GM23248 (cell line): ENCODE measurements at places on chromosomes 11 and 22.
A peak's percentile ranks its signal among the peaks of the same experiment; 100 is the strongest.

DNA sequence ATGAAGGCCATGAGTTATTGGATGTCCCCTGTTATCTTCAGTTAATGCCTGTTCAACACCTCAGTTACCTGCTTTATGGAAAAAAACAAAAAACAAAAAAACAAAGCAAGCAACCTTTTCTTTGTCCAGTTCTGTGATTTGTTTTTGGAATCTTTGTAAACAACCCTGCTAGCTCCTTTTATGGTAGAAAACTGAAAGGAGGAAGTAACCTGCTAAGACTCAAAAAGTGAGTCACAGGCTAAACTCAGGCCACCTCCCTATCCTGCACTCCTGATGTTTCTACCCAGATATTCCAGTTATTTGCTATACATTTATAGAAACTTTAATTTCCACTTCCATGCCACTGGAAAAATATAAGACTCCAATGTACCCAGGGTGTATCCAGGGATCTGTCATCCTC is 20.6 kb upstream of the TLCD5 start:
- H3K4me1 ChIP-seq, result peaks cover 16% of the 10 kb centered on the region; the same call in 1 of the 2 replicates
- H3K27ac ChIP-seq, result no peak overlapping the region
- no peaks in the 10 kb centered on the region for H3K36me3 ChIP-seq
- no peak overlapping the region for H3K4me3 ChIP-seq
- peak; percentile 49 for DNase-seq
- H3K27me3 ChIP-seq, result no peaks in the 10 kb centered on the region

DNA sequence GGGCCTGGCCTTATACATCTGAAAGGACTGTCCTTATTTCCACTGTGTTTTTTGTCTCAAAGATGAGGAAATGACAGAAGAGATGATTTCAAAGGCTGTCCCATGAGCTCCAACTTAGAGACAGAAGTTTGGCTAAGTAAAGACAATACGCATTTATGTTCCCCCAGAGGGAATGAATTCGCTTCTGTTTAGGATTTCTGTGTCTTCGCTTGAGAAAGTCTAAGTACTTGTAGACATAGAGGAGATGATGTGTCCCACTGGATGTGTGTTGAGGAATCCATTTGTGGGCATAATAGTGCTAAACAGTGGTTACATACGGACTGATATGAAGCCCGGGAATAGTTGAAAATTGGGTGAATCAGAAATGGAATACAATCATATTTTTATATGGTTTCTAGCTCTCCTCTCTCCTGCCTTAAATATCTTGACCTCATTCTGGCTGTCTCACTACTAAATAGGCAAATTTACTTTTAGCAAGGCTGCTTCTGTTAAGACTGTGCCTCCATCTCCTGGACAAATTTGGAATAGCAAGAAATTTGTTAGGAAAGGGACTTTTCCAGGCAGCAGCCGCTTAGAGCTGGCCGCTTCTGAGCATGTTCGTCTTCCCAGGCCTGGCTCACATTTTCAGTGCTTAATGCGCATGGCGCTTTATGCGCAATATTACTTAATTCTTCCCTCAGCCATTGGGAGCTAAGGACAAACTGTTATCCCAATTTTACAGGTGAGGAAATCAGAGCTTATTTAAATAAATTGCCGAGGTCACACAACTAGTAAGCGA is 1.9 kb upstream of the PEX26 start:
- peak overlapping the region; percentile 85 for H3K4me3 ChIP-seq
- H3K27me3 ChIP-seq, result no peaks in the 10 kb centered on the region
- peaks cover 16% of the 10 kb centered on the region for H3K4me1 ChIP-seq

- DNase-seq, result no peak
- peaks cover 5% of the 10 kb centered on the region for H3K4me1 ChIP-seq
- H3K4me3 ChIP-seq, result no peak overlapping the region
- no peak overlapping the region for H3K27ac ChIP-seq
- H3K36me3 ChIP-seq, result no peaks in the 10 kb centered on the region
Observed at GRCh38 chr11:119504371-119504770, 81.4 kb upstream of the THY1 start.

- no peaks in the 10 kb centered on the region for H3K36me3 ChIP-seq
- no peaks in the 10 kb centered on the region for H3K27me3 ChIP-seq
- no peak overlapping the region for H3K4me3 ChIP-seq
- DNase-seq, result no peak
Observed at GRCh38 chr11:3129181-3129590, 35.9 kb downstream of the OSBPL5 start.

DNA sequence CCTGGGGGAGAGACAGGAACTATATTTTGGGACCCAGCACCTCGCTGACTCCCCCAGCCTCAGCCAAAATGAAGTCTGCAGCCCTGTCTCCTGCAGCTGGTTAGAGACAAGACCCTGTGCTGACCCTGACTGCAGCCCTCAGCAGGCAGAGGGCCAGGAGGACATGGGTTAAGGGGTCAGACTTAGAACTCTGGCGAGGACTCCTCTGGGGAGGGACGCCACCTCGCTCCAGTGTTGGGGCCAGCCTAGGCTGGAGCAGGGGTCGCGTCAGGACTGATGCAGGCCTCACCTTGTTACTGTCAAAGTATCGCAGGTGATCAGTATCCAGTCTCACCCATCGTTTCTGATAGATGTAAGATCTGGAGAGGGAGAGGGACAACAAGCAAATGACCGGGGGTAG is 36.9 kb upstream of the PDE2A start:
- H3K36me3 ChIP-seq, result no peaks in the 10 kb centered on the region; the same call in 1 of the 2 replicates
- no peaks in the 10 kb centered on the region for H3K27me3 ChIP-seq
- no peak overlapping the region for H3K27ac ChIP-seq
- no peak overlapping the region for H3K4me3 ChIP-seq
- DNase-seq, result no peak
- H3K4me1 ChIP-seq, result no peaks in the 10 kb centered on the region

GRCh38 chr11:74015919-74016684 is 7.2 kb upstream of the UCP3 start:
- DNase-seq, result no peak
- H3K4me3 ChIP-seq, result no peak overlapping the region
- no peaks in the 10 kb centered on the region for H3K36me3 ChIP-seq
- peaks cover 25% of the 10 kb centered on the region for H3K4me1 ChIP-seq
- no peak overlapping the region for H3K27ac ChIP-seq
- H3K27me3 ChIP-seq, result no peaks in the 10 kb centered on the region

GRCh38 chr11:133892584-133893380 is 47.5 kb upstream of the SPATA19 start:
- H3K27ac ChIP-seq, result no peak overlapping the region
- no peaks in the 10 kb centered on the region for H3K4me1 ChIP-seq
- no peaks in the 10 kb centered on the region for H3K27me3 ChIP-seq
- no peak for DNase-seq
- no peaks in the 10 kb centered on the region for H3K36me3 ChIP-seq
- H3K4me3 ChIP-seq, result no peak overlapping the region

GRCh38 chr22:27632451-27633295 is 168.9 kb downstream of the MN1 start:
- no peak overlapping the region for H3K27ac ChIP-seq
- no peaks in the 10 kb centered on the region for H3K4me1 ChIP-seq
- H3K4me3 ChIP-seq, result no peak overlapping the region
- no peaks in the 10 kb centered on the region for H3K27me3 ChIP-seq
- no peaks in the 10 kb centered on the region for H3K36me3 ChIP-seq
- no peak for DNase-seq

DNA sequence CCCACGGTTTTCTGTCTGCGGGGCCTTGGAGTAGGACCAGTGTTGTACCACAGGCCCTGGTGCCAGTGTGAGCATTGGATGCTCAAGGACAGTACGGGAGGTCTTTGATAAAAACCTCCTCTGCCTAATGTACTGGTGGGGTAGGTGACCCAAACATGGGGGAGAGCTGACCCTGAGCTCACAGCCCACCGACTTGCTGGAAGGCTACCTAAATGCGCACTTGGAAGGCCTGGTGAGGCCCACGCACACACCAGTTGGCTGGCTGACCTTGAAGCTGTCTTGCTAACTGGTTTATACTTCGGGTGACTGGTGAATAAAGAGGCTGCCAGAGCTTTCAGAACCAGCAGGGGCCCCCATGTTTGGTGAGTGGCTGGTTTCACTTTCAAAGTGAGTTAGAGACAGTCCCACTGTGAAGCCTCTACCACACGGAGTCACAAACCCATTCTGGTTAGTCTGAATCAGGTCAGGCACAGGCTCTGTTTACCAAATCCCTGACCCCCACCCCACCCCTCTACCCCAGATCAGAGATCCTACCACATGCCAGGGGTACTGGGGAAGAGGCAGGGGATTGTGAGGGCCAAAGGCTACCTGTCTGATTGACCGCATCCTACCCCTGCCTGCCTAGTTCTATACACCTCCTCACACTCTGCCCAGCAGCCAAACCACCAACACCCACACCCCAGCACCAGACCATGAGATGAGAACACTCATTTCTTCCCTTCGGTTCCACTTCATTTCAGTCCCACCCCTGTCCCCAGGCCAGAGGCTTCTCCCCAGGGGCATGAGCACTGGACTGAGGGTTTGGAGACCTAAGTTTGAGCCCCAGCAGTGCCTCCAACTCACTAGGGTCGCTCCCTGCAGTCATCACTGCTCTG is 12.7 kb upstream of the IL2RB start:
- H3K4me3 ChIP-seq, result no peak overlapping the region
- no peaks in the 10 kb centered on the region for H3K36me3 ChIP-seq
- peaks cover 11% of the 10 kb centered on the region; the same call in 1 of the 2 replicates for H3K27me3 ChIP-seq
- no peak overlapping the region for H3K27ac ChIP-seq
- DNase-seq, result no peak
- H3K4me1 ChIP-seq, result peaks cover 9% of the 10 kb centered on the region; the same call in 1 of the 2 replicates

DNA sequence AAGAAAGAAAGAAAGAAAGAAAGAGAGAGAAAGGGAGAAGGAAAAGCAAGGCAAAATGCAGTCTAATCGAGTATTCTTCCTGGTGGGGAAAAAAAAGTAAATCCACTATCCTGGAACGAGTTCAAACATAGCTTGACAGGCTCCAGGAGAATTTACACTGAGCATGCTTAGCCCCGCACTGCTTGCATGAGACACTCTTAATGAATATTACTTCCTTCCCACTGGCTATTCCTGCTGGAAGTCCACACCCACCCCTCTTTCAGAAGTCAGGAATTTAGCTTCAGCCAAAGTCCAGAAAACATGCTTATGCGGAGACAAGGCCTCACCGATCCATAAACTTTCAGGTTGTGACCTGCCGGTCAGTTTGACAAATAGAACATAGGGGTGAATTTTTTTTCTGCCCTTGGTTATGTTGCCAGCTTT is 251.8 kb upstream of the BLID start:
- DNase-seq, result peak; percentile 84
- H3K27ac ChIP-seq, result peak overlapping the region; percentile 17
- no peaks in the 10 kb centered on the region for H3K27me3 ChIP-seq
- peaks cover 28% of the 10 kb centered on the region for H3K4me1 ChIP-seq
- H3K4me3 ChIP-seq, result peak overlapping the region; percentile 78

GRCh38 chr22:26845021-26845743 is 187.8 kb downstream of the MIAT start:
- no peak for DNase-seq
- no peak overlapping the region for H3K4me3 ChIP-seq
- no peak overlapping the region for H3K27ac ChIP-seq

DNA sequence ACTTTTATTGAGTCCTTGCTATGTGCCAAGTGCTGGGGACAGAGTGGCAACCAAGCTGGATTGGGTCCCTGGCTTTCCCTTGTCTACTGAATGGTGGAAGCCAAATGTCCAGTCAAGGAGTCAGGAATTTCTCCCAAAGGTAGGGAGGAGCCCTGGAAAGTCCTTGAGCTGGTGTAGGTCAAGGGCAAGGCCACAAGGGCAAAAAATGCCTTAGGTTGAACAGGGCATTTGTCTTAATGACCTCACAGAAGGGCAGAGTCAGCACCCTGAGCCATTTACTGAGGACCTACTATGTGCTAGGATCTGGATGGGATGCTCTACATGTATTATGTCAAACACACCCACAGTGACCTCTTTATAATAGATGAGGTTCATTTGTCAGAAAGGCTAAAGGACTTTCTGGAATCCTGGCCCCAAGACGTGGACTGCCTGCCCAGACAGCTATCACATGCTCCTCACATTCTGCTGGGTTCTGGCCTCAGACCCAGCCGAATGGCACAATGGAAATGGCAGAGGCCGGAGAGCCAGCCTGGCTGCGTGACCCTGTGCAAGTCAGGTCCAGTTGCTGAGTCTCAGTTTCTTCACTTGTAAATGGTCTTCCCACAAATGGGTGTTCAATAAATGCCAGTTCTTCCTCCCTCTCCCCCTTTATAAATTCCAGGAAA is 17.7 kb downstream of the MOGAT2 start:
- H3K36me3 ChIP-seq, result no peaks in the 10 kb centered on the region
- DNase-seq, result no peak
- H3K27ac ChIP-seq, result no peak overlapping the region

- H3K36me3 ChIP-seq, result no peaks in the 10 kb centered on the region
- H3K4me1 ChIP-seq, result no peaks in the 10 kb centered on the region
- H3K27me3 ChIP-seq, result peaks cover 24% of the 10 kb centered on the region
- DNase-seq, result no peak
- H3K27ac ChIP-seq, result no peak overlapping the region
- no peak overlapping the region for H3K4me3 ChIP-seq
Observed at GRCh38 chr11:76732643-76733042, 50.5 kb upstream of the TSKU start.

GRCh38 chr11:32581556-32581955 is 2.1 kb upstream of the EIF3M start:
- peaks cover 12% of the 10 kb centered on the region for H3K4me1 ChIP-seq
- no peaks in the 10 kb centered on the region; the same call in 1 of the 2 replicates for H3K36me3 ChIP-seq
- no peak overlapping the region for H3K27ac ChIP-seq
- no peaks in the 10 kb centered on the region for H3K27me3 ChIP-seq
- no peak for DNase-seq
- H3K4me3 ChIP-seq, result no peak overlapping the region

DNA sequence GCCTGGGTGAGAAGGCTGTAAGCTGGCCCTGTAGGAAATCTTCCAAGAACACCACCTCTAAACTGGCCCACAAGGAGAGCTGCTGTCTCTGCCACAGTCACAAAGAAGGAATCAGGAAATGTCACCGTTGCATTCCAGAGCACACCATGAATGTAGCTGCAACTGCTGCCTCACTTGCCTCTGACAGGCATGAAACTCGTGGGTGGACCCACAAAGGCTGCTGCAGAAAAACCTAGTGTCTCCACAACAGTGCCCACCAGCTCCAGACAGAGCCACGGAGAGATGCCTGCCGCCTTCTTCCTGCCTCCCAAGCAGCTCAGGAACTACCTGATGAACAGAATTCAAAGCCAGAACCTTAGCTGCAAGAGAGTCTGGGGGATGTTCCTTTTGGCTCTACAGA is 10.5 kb downstream of the DNAJB13 start:
- H3K36me3 ChIP-seq, result no peaks in the 10 kb centered on the region
- H3K4me1 ChIP-seq, result peaks cover 11% of the 10 kb centered on the region; the same call in 1 of the 2 replicates
- no peak overlapping the region for H3K27ac ChIP-seq
- H3K4me3 ChIP-seq, result no peak overlapping the region
- DNase-seq, result peak; percentile 72

- DNase-seq, result no peak
- H3K27me3 ChIP-seq, result no peaks in the 10 kb centered on the region
- no peak overlapping the region for H3K27ac ChIP-seq
Observed at GRCh38 chr11:59818572-59818971, 8.0 kb upstream of the MRPL16 start.
